ENCODE measurements at places on chromosomes 3 and 15. TPM values are rescaled to one million over a fixed set of nuclear protein-coding genes. Genes with fewer than 3 reads are reported as not detected.
A peak's percentile ranks its signal among the peaks of the same experiment; 100 is the strongest.

- DNase-seq, result peak; percentile 56
Measured at GRCh38 chr3:111152496-111152895, 80.9 kb downstream of the NECTIN3 start.

GRCh38 chr15:90165659-90166489 is 35.3 kb upstream of the SEMA4B start:
- DNase-seq, result peak; percentile 99

DNA sequence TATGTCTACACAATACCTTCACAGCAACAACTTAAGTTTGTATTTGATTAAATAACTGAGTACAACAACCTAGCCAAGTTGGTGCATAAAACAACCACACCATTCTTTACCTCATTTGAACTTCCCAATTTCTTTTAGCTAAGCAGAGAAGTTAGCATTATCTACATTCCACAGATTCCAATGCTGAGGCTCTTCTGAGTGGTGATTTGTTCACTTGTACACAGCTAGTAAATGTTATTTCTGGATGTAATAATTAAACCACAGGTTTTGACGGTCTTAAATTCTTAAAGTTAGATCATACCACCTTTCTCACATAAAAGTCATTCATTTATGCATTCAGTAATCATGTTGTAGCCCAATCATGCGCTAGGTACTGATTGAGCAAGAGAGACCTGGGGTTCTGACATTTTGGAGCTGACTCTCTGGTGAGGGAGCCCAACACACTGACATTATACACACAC is 102.5 kb downstream of the SST start:
- DNase-seq, result peak; percentile 65

GRCh38 chr3:73765878-73766545 is 141.3 kb upstream of the PDZRN3 start:
- DNase-seq, result peak; percentile 77

- peak; percentile 71 for DNase-seq
Measured at GRCh38 chr3:99929745-99930139, 112.1 kb downstream of the CMSS1 start.

GRCh38 chr3:51578238-51578637 is 39.7 kb downstream of the RAD54L2 start:
- DNase-seq, result no peak

- DNase-seq, result peak; percentile 93
Measured at GRCh38 chr15:25900901-25901300, 37.8 kb upstream of the ATP10A start.

DNA sequence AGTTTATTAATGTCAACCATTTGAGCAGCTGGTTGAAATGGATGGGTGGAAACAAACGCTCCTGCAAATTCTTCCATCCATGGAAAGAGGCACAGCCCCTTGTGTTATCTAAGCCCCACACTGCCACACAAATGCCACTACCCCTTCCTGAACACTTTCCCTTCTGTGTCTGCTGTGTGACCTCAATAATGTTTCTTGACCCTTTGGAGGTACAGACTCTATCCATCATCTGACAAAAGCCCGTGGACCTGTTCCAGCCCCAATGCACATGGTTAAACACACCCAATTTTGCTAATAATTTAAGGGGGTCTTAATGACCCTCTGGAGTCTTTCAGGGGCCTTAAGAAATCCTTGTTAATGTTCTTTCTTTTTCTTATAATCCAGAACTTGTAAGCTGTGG is 482.2 kb upstream of the CFAP20DC start:
- no peak for DNase-seq

- DNase-seq, result peak; percentile 15
Measured at GRCh38 chr3:99119385-99119784, 217.9 kb upstream of the DCBLD2 start.

DNA sequence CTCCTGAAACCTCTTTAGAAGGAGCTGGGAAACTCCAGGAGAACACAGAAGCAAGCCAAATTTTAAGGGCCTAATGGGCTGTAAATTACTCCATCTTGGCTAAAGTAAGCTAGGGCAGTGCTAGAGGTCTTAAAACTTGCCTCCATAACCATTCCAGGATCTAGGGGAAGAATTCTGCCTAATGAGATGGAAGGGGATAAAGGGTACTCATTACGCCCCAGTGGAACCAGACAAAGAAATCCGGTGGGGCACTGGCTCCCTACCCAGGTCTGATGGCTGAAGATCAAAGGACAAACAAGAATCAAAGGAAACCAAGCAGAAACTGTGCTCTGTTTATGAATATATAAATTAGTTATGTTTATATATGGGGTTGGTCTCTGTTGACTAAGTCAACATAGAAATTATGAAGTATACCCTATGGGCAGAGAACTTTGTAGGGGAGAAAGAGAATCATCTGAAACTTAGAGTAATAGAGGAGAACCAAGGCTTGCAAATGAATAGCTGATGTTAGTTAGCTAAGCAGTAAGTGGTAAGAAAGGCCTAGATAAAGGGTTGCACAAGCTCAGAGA is 57.8 kb downstream of the NCEH1 start:
- DNase-seq, result no peak

DNA sequence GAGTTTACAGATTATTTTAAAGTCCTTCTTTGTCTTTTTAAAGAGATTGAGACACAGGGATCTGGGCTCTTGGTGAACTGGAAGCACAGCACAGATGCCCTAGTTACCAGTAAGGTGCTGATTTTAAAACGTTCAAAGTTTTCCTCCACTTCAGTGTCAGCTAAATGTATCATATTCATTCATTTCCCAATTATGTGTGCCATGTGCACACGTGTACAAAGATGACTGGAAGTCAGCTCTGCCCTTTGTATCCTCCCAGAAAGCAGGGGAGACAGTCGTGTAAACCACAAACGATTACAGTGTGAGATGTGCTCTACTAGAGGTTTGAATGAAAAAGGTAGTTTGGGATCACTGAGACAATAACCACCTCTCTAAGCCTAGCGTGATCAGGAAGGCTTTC is 730 bp downstream of the ZKSCAN7 start:
- peak; percentile 50 for DNase-seq

DNA sequence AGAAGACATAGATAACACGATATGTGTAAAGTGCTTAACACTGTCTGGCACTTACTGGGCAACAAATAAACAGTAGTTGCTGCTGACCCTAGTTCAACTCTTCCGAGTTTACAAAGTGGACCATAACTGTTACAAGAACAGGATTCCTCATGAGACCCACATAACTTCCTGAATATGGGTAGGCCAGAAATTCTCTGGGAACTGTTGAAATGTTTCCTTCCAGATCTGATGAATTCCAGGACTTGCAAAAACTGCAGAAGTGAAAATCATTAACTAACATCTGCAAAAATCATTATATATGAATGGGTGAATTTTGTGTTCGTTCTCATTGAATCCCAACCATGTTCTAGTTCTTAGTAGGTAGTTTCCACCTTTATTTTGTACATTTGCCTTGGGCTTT is 181.7 kb upstream of the MME start:
- no peak for DNase-seq

- DNase-seq, result no peak
Measured at GRCh38 chr3:46029953-46030543, 2.8 kb upstream of the XCR1 start.

DNA sequence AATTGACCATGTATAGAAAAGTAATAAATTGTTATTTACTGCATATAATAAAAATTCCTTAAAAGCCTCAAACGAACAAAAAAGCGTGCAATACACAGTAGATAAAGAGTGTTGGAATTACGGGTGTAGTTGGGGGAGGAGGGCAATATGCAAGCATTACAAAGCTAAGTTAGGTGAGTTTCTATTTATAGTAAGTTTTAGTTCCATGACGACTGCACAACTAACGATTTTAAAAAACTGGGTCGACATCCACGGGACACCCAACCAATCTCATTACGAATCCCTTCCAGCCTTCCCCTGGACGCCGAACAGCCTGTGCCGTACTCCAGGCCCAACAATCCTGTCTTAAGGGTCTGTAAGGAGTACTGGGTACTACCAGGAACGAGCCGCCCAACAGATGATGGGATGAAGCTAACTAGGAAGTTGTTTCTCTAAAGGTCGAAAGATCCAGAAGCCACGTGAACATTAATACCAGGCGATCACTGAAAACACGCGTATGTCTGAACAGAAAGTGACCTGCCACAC is 677 bp downstream of the POLQ start:
- peak; percentile 49 for DNase-seq

- peak; percentile 28 for DNase-seq
Measured at GRCh38 chr3:52246264-52246620, 683 bp downstream of the PPM1M start.

GRCh38 chr3:32973982-32974381 is 22.5 kb downstream of the CCR4 start:
- no peak for DNase-seq

DNA sequence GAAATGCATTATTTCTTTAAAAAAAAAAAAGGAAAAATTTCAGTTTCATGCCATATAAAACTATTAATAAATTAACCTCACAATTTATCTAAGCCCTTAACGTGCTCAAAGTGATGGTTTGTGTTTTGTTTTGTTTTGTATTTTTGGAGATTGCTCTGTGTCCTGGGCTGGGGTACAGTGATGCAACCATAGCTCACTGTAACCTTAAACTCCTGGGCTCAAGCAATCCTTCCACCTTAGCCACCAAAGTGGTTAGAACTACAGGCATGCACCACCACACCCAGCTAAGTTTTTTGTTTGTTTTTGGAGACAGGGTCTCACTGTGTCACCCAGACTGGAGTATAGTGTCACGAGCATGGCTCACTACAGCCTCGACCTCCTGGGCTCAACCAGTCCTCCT is 180.7 kb downstream of the UBE2E2 start:
- no peak for DNase-seq

DNA sequence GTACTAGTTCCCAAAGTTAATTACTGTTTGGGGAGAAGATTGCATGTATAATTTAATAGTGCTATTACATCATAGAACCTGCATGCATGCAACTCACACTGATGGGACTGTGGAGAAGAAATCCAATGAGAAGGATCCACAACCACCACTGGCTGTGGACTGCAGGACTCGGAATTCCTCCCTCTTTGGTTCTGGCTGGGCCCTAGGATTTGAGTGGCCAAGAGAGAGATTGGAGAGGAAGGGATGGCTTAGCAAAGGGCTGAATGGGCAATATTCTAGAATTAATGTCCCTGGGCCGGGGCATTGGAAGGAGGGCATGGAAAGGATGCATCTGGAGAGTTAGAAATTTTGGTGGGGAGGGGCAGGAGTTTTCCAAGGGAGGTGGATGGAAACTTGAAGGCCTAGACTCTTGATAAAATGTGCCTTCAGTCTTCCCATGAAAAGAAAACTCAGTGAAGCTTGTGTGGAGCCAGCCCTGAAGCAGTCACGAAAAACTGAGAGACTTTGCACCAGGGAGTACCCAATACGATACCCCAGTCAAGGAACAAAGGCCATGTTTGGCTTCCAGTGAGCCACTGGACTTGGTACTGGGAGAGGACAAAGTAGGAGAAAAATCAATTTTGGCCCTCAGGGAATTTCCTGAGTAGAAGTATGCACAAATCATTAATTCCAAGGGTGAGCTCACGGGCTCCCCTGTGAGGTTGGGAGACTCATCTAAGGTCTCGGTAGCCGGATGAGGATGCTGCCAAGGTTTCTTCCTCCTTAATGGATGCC is 31.4 kb upstream of the TPM1 start:
- no peak for DNase-seq

DNA sequence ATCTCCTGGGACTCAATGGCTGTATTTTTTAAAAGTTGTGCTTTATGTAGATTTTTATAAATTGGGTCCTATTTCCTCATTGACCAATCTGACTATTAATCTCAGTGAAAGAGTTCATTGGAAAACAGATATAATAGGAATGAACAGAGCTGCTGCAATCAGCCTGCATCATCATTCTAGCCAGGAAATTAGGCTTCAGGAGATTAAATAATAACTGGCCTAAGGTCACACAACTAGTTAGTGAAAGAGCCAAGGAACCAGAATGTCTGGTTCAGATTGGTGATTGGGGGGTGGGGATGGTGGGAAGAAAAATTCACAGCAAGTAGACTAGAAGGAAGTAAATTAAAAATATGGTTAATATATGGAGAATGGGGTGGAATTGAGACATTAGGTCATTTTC is 180.9 kb upstream of the ROPN1 start:
- DNase-seq, result no peak

DNA sequence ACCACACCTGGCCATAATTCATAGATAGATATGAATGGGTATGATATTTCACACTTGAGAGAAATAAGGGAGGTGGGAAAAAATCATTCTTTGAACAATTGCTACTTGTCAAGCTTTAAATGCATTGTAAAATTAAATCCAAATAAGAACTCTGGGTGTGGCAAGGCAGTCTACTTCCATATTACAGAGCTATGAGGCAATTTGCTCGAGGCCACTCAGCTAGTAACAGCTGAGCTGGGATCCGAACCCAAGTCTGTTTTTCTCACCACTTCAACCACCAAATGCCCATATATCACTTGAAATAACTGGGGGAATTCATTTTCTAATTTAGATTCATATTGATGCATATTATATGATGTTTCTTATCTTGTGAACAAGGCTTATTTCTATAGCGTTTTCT is 482.2 kb upstream of the ADAMTS9 start:
- DNase-seq, result peak; percentile 10

DNA sequence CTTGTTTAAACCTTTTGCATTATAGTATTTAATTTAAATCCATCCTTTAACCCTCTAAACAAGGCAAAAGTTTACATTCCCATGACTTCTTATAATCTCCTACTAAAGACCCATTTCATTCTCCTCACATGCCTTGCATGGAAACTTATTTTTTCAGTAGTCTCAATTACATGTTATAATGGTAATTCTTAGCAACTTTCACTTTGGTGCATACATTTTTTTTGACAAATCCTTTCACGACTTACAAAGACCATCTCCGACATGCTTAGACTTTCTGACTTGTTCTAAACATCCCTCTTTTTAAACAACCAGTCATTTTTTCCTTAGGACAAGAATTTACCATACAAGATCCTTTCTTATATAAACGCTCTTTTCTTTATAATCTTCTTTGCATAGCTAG is 615.4 kb upstream of the GBE1 start:
- DNase-seq, result no peak

GRCh38 chr3:40782111-40782721 is 257.5 kb downstream of the ZNF621 start:
- peak; percentile 15 for DNase-seq

The C3orf18 gene
- polyA plus RNA-seq, result 17.3 TPM

The FOXB1 gene
- not detected for polyA plus RNA-seq

The C15orf62 gene
- polyA plus RNA-seq, result 0.28 TPM

The ARPC4 gene
- 182 TPM for polyA plus RNA-seq

The SLC22A14 gene
- not detected for polyA plus RNA-seq

The PIF1 gene
- polyA plus RNA-seq, result 8.1 TPM

The MIX23 gene
- polyA plus RNA-seq, result 22.1 TPM

The PRSS50 gene
- not detected for polyA plus RNA-seq

The TMEM212 gene
- not detected for polyA plus RNA-seq

The SNX4 gene
- polyA plus RNA-seq, result 29.8 TPM

The CEMIP gene
- 134 TPM for polyA plus RNA-seq

The TIMP4 gene
- polyA plus RNA-seq, result 0.27 TPM

The DPPA2 gene
- not detected for polyA plus RNA-seq
